ENCODE measurements at places on chromosomes 5 and 9.

GRCh38 chr5:66987949-66988838 lies 208.4 kb downstream of the CD180 start:
- peak; percentile 52 for DNase-seq

- DNase-seq: no peak
These were observed 44.1 kb upstream of the CEMIP2 start for GRCh38 chr9:71812385-71812784.

GRCh38 chr5:132301344-132302271 lies 7.4 kb downstream of the SLC22A4 start:
- no peak for DNase-seq

- DNase-seq: no peak
These were observed 220.2 kb downstream of the AGTPBP1 start for GRCh38 chr9:85521371-85522197.

GRCh38 chr9:33263131-33264002 lies 1.1 kb downstream of the BAG1 start:
- DNase-seq: peak; percentile 63

GRCh38 chr9:76419782-76420380 lies 25.7 kb upstream of the RFK start:
- DNase-seq: peak; percentile 23

GRCh38 chr9:93633492-93634221 lies 57.3 kb downstream of the PHF2 start:
- DNase-seq: no peak

DNA sequence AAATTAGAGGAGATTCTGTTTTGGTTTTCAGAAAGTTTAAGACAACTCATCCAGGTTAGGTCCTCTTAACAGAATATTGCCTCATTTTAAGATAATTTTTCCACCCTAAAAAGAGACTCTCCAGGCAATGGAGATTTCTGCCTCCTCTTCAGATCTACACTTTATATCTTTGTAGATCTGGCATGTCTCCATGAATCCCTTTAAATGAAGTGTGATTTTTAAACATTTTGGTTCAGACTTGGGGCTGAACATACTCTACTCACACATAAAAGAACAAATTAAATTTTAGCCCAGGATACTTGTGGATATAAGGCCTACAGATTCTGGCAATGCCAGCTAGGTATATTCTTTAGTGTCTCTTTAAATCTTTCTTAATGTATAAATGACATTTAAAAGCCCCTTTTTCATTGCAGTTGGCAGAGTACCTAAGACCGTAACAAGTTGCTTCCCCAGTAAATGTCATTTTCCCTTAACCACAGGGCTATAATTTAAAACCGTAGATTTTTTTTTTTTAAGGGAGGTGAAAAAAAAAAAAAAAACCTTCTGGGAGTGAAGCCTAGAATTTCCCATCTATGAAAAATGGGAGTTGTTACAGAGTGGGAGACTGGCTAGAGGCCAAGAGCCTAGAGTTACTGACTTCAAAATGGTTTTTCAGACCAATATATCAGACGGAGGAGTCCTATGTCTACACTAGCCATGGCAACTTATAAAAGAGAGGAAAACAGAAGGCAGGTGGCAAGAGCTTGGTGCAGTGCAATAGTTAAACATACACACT lies 207.8 kb upstream of the TARS1 start:
- no peak for DNase-seq

DNA sequence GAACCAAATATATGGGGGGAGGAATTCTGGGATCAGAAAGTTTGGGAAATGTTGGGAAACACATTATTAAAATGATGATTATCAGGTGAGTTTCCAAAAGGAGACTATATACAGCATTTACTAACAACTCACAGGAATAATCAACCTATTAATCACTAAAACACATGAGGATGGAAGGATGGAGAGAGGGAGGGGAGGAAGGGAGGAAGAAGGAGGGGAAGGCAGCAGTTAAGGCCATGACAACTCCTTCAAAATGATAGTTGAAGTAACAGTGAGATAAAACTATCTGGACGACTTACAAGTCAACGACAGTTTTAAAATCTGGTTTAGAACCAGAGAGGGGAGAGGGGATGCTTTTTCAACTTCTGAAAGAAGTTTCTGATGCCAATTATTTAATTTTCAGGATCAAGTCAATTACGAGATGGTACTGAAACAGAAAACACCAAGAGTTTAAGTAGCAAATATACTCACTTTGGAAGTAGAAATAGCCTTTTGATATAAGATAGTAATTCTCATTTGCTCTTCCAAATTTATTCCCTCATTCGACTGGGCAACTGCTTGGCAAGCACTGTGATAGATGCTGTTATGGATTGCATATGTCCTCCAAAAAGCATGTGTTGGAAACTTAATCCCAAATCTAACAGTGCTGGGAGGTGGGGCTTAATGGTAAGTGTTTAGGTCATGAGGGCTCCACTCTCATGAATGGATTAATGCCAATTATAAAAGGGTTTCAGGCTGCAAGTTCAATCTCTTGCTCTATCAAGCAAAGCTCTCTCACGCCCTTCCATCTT lies 30.4 kb downstream of the FBXW11 start:
- no peak for DNase-seq
